Caki2 (cell line): ENCODE measurements at places on chromosomes 2 and 18.
A peak's percentile ranks its signal among the peaks of the same experiment; 100 is the strongest.

- no peak for DNase-seq
These were observed 446.1 kb upstream of the FAM98A start for GRCh38 chr2:34045101-34045655.

GRCh38 chr2:29042561-29043075, 31.7 kb downstream of the PCARE start:
- no peak for DNase-seq

GRCh38 chr2:142981756-142982155, 104.3 kb downstream of the KYNU start:
- no peak for DNase-seq

- peak; percentile 41 for DNase-seq
These were observed 777 bp downstream of the MOCOS start for GRCh38 chr18:36187826-36188721.

GRCh38 chr2:11889101-11889850, 142.8 kb downstream of the LPIN1 start:
- no peak for DNase-seq

GRCh38 chr2:189318761-189319160, 122.5 kb upstream of the WDR75 start:
- DNase-seq: no peak

GRCh38 chr2:28360718-28361293, 31.9 kb upstream of the FOSL2 start:
- DNase-seq: peak; percentile 93

DNA sequence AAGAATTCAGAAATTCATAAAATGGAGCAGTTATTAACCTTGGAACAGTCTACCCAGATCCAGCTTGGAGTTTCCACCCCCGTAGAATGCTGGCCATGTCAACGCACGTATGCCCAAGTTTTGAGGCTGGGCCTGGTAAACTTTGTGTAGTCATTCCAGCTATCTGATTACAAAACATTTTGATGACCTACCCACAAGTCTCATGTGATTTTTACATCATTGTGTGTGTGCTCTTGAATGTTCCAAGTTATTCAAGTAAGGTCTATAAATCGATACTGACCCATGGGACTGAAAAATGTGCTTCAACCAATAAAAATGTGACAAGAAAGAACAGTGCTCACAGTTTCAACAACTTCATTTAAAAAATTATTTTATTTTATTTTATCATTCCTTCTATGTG, 32.5 kb upstream of the ICOS start:
- DNase-seq: no peak

DNA sequence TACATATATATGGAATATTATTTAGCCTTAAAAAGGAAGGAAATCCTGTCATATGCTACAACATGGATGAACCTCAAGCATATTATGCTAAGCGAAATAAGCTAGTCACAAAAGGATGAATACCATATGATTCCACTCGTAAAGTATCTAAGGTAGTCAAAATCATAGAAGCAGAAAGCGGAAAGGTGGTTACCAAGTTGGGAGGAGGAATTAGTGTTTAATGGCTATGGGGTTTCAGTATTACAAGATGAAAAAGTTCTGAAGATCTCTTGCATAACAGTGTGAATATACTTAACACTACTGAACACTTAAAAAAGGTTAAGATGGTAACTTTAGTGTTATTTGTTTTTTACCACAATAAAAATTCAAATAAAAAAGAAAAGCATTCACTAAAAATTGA, 99.0 kb downstream of the MGAT5 start:
- DNase-seq: no peak

DNA sequence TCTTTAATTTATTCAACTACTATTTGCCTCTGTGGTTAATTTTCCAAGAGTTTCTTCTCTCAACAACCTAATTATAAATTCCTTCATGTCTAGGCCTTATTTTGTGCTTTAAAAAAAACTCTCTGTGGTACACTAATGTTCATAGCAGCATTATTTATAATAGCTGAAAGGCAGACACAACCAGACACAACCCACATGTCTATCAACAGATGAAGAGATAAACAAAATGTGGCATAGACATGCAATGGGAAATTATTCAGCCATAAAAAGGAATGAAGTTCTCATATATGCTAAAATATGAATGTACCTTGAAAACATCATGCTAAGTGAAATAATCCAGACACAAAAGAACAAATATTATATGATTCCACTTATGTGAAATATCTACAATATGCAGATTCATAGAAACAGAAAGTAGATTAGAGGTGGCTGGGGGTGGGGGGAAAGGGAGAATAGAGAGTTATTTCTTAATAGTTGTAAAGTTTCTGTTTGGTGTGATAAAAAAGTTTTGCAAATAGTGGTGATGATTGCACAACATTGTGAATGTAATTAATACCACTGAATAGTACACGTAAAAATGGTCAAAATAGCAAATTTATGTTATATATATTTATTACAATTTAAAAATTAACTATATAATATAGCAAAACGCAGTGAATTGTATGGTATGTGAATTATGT, 28.1 kb upstream of the RASGRP3 start:
- no peak for DNase-seq

DNA sequence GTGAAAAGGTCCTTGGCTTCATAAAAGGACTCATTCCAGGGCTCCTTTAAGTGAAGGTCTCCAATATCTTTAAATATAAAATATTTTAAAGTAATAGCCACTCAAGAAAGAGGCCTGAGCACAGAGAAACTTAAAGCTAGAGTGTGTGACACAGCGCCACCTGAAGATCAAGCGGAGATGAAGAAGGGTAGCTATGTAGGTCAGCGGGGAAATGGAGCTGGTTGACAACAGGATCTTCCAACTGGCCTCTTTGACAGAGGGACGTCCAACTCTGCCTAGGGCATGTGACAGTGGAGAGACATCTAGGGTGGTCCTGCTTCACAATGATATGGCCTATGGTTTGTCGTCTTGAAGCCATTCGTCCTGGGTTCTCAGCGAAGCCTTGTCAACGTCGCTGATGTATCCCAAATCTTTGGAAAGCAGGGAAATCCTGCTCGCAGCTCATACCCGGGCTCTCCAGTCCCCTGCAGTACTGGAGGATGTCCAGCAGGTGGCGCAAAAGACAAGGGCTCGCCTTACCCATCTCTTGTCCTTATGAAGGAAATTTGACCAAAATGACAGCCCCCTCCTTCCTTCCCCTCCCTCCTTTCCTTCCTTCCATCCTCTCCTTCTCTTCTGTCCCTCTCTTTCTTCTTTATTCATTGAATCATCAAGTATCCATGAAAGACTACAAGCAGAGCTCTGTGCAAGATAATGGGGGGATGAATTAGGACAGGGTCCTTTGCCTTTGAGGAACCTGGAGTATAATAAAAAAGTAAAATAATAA, 59.6 kb downstream of the LONRF2 start:
- peak; percentile 58 for DNase-seq

- no peak for DNase-seq
These were observed 26.1 kb upstream of the STAT4 start for GRCh38 chr2:191176801-191177438.

DNA sequence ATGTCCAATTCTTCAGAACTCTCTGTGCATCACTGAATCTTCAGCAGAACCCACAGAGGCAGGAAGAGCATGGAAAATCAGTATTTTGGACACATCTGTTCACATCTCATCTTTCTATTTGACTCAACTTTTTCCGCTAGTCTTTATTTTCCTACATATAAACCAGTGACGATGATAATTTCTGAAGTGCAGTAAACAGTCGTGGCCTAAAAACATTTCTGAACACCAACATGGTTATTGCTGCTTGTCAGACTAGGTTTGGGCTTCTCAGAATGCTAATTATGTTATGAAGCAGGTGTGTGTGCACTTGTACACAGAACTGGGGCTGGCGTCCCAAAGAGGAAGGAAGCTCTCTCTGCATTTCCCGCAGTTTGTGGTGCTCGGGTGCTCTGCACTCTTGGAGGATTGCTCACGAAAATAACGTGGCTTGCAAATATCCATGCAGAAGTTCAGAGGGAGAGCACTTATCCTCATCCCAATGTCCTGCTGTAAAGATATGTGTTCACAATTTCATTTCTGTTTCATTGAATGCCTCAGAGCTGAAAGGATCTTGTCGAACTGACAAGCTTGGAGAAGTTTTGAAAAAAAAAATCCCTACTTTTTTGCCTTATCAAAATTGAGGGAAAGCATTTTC, 50.8 kb downstream of the EDAR start:
- DNase-seq: no peak
